ENCODE measurements at places on chromosomes 3 and 15.

DNA sequence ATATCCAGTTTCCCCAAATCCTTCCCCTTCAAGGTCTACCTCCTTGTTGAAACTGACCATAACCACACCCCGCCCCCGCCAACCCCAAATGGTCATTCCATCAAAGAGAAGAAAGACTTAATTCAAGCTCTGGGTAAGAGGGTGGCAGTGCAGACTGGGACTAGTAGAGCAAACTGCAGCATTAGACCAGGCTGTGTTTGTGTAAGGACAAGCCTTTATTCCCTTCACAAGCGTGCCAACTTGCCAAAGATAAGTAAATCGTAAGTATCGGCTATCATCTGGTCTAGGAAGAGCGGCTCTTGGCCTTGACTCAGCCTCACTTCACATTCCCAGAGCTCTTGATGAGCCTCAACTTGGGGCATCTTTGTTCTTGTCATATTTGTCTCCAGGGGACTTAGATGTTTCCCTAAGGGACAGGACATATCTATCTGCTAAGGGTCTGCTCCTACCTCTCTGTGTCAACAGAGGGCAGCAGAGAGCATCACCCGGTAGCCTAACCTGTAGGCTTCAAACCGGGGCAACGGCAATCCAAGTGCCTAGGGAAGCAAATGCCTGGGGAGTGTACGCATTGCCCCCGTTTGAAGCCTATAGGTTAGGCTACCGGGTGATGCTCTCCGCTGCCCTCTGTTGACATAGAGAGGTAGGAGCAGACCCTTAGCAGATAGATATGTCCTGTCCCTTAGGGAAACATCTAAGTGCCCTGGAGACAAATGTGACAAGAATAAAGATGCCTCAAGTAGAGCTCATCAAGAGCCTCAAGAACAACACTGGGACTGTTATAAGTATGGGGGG lies 8.9 kb upstream of the MAP3K13 start:
- peak; percentile 94 for DNase-seq

DNA sequence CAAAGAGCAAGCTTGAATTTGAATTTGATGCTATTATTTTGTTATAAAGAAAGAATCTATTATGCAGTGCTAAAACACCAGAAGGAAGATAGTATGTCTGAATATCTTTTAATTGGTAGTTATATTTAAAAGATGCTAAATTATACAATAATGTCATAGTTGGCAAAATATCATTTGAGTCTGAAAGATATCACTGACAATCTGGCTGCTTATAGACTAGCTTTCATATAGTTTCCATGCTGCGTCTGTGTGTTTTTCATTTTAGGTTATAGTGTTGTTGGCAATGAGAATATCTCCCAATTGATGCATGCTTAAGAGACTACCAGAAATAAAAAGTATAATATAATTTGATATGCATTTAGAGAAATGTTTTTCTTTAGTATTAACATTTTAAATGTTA lies 142.9 kb downstream of the NEO1 start:
- no peak for DNase-seq

- DNase-seq = no peak
These were observed 11.7 kb downstream of the SHOX2 start for GRCh38 chr3:158094235-158095110.

- no peak for DNase-seq
These were observed 51.4 kb downstream of the SSUH2 start for GRCh38 chr3:8593021-8593827.

GRCh38 chr15:73015493-73015892 lies 36.8 kb upstream of the NEO1 start:
- no peak for DNase-seq

DNA sequence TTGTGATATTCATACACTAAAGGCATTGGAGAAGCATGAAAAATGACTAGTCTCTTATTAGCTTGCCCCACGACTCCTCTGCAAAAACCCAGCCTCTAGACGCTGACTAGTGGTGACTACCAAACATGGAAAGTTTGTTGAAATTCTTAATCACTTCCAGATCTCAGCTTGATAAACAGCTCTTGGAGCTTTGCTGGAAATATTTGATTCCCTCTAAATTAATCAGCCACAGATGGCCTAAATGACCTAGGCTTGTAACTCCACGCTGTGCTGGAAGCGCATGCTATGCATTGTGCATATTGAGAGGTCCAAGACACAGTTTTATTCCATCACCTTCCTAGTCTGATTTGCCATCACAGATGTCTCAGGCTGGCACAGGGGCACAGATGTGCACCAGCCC lies 244.7 kb upstream of the ST8SIA2 start:
- DNase-seq = no peak

GRCh38 chr15:79897701-79898113 lies 893 bp upstream of the MTHFS start:
- peak; percentile 31 for DNase-seq

DNA sequence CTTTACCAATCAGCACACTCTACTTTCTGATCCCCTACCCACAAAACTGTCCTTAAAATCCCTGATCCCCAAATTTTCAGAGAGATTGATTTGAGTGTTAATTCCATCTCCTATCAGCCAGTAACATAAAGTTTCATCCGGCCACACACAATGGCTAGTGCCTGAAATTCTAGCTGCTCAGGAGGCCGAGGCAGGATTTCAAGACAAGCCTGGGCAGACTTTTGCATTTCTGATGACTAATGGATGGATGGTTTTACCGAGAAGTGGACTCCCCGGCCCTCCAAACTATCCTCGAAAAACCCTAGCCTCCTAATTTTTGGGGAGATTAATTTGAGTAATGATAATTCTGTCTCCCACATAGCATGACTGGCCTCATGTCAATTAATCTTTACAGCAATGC lies 269.8 kb upstream of the POU1F1 start:
- DNase-seq = no peak

Measured in DMS53 (cell line).